ENCODE measurements at places on chromosomes 2 and 18. TPM values are rescaled to one million over a fixed set of nuclear protein-coding genes. Genes with fewer than 3 reads are reported as not detected.

Gene DLGAP1
- 1.4 TPM for total RNA-seq

Gene TBC1D8
- total RNA-seq = 21.3 TPM

Gene LRRC30
- total RNA-seq = not detected

Gene SCYGR6
- total RNA-seq = not detected

Gene C2orf80
- total RNA-seq = not detected

Gene ZNF804A
- total RNA-seq = 12.9 TPM

Gene ST3GAL5
- total RNA-seq = 19.4 TPM

Gene THSD7B
- total RNA-seq = not detected

Gene MEP1B
- not detected for total RNA-seq

Gene KCNS3
- total RNA-seq = not detected

Gene CCNT2
- 18.1 TPM for total RNA-seq

Gene POTEF
- not detected for total RNA-seq

Gene TEX44
- not detected for total RNA-seq

Gene LAMA1
- 30.1 TPM for total RNA-seq

Gene ALPI
- not detected for total RNA-seq

Gene NPHP1
- total RNA-seq = 11.9 TPM

Gene SLC5A7
- not detected for total RNA-seq

Gene UGT1A5
- not detected for total RNA-seq

Gene CAPN14
- 0.16 TPM for total RNA-seq

Gene SPDYA
- total RNA-seq = 6.5 TPM

Gene RUFY4
- not detected for total RNA-seq

Gene CFC1
- not detected for total RNA-seq

Gene GALR1
- not detected for total RNA-seq

Gene APLF
- total RNA-seq = 6.8 TPM

Gene DOK6
- total RNA-seq = 2.1 TPM

Gene CPS1
- total RNA-seq = 35.7 TPM

Gene SCN9A
- total RNA-seq = 14.0 TPM

Gene MYO3B
- 0.33 TPM for total RNA-seq

Gene UBXN4
- 55.1 TPM for total RNA-seq

Gene BCL2
- 4.2 TPM for total RNA-seq
